ENCODE measurements at places on chromosomes 5 and 9.

GRCh38 chr9:92960561-92961290 is 13.4 kb downstream of the FGD3 start:
- DNase-seq = no peak

- peak; percentile 89 for DNase-seq
Measured at GRCh38 chr5:93017849-93018248, 563.2 kb downstream of the NR2F1-AS1 start.

GRCh38 chr5:173866243-173866857 is 21.8 kb upstream of the CPEB4 start:
- DNase-seq = no peak

DNA sequence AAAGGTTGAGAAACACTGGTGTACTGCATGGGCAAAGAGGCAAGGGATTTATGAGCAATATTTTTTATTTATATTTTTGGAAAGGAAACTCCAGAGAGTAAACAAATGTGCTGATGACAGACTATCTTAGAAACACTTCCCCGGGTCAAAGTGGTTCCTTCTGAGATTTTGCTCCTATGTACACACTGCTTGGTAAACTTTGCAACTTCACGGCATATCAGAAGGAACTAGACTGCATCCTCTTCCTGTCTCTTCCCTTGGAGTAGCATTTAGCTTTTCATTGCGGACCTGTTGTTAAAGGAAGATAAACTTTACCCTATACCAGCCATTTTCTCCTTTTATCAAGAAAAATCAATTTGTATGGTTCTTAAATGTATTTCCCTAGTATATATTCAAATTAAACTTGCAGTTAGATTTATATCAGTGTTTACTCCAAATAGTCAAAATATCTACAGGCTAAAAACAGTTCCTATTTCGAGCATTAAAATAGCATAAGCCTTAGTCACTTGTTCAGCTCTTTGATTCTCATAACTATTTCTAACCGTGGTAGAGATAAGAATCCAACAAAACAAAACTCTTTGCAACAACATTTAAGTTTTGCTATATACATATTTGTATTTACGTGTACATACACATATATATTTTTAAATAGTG is 48.0 kb upstream of the LRRC19 start:
- no peak for DNase-seq

- no peak for DNase-seq
Measured at GRCh38 chr9:7921545-7922197, 122.1 kb upstream of the DMAC1 start.

DNA sequence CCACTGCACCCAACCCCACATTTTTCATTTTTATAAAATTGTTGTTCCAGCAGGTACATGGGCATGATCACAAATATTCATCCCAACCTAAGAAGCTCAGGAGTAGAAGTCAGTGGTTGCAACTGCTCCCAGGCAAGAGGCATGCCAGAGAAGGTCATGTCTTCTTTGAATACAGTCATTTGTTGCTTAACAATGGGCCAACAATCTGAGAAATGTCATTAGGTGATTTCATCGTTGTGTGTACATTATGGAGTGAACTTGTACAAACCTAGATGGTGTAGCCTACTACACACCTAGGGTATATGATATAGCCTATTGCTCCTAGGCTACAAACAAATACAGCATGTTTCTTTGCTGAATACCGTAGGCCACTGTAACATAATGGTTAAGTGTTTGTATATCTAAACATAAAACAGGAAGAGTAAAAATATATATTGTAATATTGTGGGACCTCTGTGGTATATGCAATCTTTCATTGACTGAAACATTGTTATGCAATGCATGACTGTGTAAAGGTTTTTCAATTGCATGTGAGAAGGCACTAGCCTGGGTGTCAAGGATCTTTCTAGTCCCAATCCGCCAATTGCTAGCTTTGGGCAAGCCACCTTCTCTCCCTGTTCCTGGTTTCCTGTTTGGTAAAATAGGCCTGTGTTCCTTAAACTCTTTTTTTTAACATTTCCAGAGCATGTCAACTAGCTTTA is 27.6 kb downstream of the ATP10B start:
- no peak for DNase-seq

GRCh38 chr9:26786564-26786963 is 106.0 kb downstream of the CAAP1 start:
- DNase-seq = no peak

GRCh38 chr5:69516769-69517168 is 24.2 kb downstream of the OCLN start:
- DNase-seq = no peak

DNA sequence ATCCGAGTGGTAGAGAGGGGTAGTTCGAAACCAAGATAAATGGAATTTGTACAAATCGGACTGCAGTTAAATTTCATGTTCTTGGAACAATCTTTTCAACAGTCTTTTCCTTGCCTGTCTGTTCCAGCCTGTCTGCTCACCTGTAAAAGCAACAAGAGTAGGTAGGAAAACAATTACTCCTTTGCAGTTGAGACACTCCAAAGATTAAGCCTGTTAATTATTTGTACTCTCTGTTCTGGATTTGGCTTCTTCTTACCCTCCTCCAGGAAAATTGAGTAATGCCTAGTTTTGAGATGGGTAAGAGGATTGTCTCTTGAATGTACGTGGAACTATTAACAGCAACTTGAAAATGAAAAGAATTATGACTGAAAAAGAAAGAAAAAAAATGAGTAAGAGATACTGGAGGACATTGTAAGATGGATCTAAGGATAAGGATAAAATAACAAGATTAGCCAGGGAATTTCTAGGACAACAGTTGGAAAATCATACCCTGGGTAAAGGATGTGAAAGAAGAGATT is 24.3 kb downstream of the SPAAR start:
- DNase-seq = no peak

DNA sequence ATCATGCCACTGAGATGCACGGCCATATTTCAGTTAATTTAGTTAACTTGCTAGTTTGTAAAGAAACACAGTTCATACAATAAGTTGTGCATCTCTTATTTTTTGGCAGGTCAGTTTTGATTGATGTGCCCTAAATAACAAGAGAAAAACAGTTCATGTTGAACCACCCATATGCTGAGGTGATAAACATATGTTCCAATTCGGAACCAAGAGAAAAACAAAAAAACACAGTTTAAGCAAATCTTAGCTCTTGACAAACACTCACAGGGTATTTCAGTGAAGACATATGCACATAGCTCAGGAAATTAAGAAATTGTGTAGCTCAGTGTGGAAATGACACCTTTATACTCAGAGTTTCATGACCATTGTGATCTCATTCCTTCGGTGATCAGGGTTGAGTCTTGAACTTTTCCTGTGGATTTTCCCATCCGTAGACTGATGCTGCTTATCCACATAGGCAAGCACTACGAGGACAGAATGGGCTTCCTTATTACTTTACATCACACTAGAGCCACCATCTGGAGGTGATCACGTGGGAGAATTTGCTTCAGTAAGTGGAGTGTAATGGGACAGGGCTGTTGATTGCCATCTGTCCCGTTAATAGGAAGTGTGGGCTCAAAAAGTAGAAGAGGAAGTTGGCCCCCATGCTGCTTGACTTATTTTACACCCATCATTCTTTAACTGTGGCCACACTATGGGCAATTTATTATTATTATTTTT is 773.0 kb downstream of the MTRR start:
- no peak for DNase-seq

DNA sequence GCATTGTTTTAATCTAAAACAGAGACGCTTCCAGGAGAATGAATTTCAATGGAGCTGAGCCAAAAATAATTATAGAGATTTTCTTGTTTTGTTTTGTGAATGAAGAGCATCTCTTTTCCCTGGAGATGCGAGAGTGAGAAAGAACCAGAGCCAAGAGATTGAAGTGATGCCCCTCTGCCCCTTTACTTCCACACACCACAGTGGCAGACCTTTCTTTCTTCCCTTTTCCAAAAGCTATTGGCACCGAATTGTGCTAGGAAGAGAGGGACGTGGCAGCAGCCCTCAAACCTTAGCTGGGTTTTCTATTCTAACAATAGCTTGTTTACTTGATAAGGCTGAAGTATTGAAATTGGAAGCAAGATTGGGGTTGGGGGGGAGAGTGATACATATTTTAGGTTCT is 133.0 kb upstream of the TMEM161B start:
- DNase-seq = no peak

Measured in fibroblast of mammary gland (primary cell).